ENCODE measurements at places on chromosomes 5 and 9. TPM values are rescaled to one million over a fixed set of nuclear protein-coding genes. Genes with fewer than 3 reads are reported as not detected.

Gene IFNA2
- total RNA-seq, result not detected

Gene SLC46A2
- total RNA-seq, result not detected

Gene FAT2
- not detected for total RNA-seq

Gene KCNN2
- total RNA-seq, result not detected

Gene IFNE
- not detected for total RNA-seq

Gene TSSK1B
- total RNA-seq, result not detected

Gene PRLR
- not detected for total RNA-seq

Gene SLC34A3
- not detected for total RNA-seq

Gene FGF1
- not detected for total RNA-seq

Gene CDC26
- total RNA-seq, result 38.1 TPM

Gene GADD45G
- 1.2 TPM for total RNA-seq

Gene WNK2
- 5.8 TPM for total RNA-seq

Gene ZNF608
- total RNA-seq, result not detected

Gene SPATA6L
- 1.4 TPM for total RNA-seq

Gene TAF1L
- total RNA-seq, result 0.02 TPM

Gene GABRA6
- total RNA-seq, result not detected

Gene OSMR
- total RNA-seq, result 0.43 TPM

Gene TNFSF15
- total RNA-seq, result 0.62 TPM

Gene SPOCK1
- 0.42 TPM for total RNA-seq

Gene SLC9A3
- 2.3 TPM for total RNA-seq

Gene PKD2L2
- total RNA-seq, result not detected

Gene CDC42SE2
- 106 TPM for total RNA-seq

Gene KIF20A
- total RNA-seq, result 78.9 TPM

Gene GFM2
- total RNA-seq, result 27.7 TPM

Gene HAND1
- total RNA-seq, result not detected

Gene PCDHGC4
- total RNA-seq, result not detected

Gene CEL
- total RNA-seq, result 2.2 TPM

Gene SEMA4D
- 156 TPM for total RNA-seq

Gene IL13
- total RNA-seq, result 0.49 TPM

Gene MELK
- total RNA-seq, result 55.3 TPM

Gene IFNK
- total RNA-seq, result not detected

Gene CTSL
- 0.86 TPM for total RNA-seq

Gene PCDHAC2
- not detected for total RNA-seq

All from activated naive CD4-positive, alpha-beta T cell treated with anti-CD3 and anti-CD28 coated beads for 36 hours (primary cell).